ENCODE measurements at places on chromosomes 3 and 15. TPM values are rescaled to one million over a fixed set of nuclear protein-coding genes. Genes with fewer than 3 reads are reported as not detected.

HEXA gene
- total RNA-seq = 58.5 TPM

ZNF80 gene
- total RNA-seq = not detected

PIERCE2 gene
- total RNA-seq = not detected

DNA sequence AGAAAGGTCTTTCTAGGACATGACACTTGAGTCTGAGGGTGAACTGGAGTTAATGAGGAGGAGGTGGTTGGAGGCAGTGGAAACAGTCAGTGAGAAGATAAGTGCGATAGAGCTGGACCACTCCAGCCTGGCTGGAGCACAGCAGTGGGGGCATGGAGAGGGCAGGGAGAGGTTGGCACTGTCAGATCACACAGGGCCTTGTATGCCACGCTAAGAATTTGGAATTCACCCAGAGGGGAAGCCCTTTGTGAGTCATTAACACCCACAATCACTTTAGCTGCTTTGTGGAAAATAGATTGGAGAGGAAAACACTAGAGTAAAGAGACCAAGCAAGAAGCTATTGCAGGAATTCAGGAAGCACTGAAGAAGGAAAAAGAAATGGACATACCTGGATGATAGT is 83.3 kb downstream of the ZNF621 start:
- no peak for DNase-seq

GRCh38 chr3:124381575-124382333 is 348.5 kb upstream of the UMPS start:
- DNase-seq = no peak

DNA sequence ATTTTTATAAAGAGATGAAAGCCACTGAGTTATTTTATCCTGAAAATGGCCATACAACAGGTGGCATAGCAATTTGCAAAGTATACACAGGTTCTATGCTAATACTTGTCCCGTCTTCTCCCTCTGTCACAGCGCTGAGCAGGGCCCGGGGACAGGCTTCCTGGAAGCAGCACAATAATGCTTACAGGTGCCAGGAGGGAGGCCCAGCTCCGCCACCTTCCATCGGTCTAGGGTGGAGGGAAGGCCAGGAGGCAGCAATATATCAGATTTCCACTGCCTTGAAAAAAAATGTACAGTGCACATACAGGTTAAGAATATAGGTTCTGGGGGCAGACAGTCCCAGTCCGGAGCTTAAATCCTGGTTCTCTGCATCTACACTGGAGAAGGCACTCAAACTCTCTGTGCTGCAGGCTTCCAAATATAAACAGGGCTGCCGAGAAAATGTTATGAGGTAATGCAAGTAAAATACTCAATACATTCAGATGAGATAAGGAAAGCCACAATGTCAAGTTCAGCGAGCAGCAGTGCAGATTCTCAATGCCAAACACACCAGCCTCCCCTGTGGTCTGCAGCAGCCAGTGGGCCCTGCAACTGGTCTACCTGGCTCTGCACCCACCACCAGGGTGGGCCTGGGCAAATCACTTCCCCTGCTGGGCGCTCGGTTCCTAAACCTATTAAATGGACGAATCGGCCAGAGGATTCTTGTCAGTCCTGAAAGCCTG is 189.6 kb downstream of the XXYLT1 start:
- no peak for DNase-seq

DNA sequence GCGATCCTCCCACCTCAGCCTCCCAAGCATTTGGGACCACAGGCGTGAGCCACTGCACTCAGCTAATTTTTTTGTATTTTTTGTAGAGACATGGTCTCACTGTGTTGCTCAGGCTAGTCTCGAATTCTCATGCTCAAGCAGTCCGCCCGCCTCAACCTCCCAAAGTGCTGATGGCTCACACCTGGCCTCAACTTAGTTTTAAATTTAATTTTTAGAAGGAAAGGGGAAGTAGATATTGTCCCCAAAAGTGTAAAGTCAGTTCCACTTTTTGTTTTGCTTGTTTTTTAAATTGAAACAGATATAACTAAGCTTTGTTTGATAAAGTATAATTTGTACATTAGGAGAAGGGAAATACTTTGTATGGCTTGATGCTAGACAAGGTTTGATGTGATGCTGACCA is 31.3 kb upstream of the NFKBIZ start:
- DNase-seq = no peak

- no peak for DNase-seq
Measured at GRCh38 chr3:122415104-122415744, 638 bp downstream of the WDR5B start.

DNA sequence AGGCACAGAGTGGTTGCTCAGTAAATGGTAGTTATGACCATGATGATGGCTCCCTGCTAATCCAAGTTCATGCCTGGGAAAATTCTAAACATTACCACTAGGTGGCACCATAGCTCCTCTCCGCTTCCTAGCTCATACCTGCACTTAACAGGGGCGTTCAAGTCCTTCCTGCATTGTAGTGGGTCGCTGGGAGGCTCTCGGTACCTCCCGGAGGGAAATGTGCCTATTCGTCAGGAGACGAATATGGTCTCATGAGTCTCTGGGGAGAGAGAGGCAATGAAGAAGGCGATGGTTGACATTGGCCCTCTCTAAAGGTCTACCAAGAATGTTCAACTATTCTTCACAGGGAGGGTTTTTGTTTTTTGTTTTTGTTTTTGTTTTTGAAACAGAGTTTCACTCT is 10.9 kb downstream of the MESP1 start:
- peak; percentile 63 for DNase-seq

DNA sequence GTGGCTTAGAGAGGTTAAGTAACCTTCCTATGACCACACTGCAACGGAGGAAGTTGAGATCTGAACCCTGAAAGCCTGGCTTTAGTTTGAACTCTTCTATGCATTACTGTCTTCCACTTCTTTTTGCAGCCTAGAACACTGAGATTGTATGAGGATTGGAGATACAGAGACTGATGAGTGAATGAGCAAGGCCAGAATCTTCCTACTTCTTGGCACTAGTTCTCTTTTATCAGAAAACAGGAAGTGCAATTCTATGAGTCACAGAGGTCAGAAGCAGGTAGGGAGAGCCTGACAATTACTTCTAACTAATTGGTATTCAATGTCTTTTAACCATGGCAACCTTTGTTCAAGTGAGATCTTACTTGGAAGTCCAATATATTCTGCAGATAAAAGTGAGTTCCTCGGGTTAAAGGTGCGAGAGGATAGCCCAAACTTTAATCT is 219.0 kb downstream of the SHQ1 start:
- no peak for DNase-seq

- DNase-seq = no peak
Measured at GRCh38 chr15:23628612-23629233, 18.9 kb downstream of the MAGEL2 start.
